ENCODE measurements at places on chromosomes 3 and 15. TPM values are rescaled to one million over a fixed set of nuclear protein-coding genes. Genes with fewer than 3 reads are reported as not detected.

Gene IL5RA
- not detected for total RNA-seq

Gene SHC4
- 3.7 TPM for total RNA-seq

GRCh38 chr3:43907508-43907858 lies 216.7 kb downstream of the ABHD5 start:
- no peak overlapping the region for H3K27ac ChIP-seq
- no peak overlapping the region for H3K4me3 ChIP-seq
- H3K27me3 ChIP-seq: peaks cover 12% of the 10 kb centered on the region
- DNase-seq: no peak
- no peaks in the 10 kb centered on the region for H3K4me1 ChIP-seq

DNA sequence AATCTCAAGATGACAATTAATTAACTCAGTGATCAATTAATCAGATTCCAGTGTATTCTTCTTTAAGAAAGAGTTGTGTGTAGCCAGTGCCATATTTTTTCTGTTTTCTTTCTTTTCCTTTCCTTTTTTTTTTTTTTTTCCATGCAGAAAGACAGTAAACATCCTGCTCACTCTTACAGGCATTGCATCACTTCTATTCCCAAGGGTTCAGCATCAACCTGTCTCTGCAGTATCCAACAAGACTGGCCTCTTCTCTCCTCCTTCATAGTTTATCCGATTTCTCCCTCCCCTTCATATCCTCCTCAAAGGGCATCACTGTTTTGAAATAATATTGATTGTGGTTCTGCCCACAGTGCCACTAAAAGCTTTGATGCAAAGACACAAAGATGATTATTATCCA lies 17.0 kb upstream of the SLC9A9 start:
- H3K36me3 ChIP-seq: no peaks in the 10 kb centered on the region
- no peak overlapping the region for H3K4me3 ChIP-seq
- no peak for DNase-seq
- no peak overlapping the region for H3K27ac ChIP-seq

DNA sequence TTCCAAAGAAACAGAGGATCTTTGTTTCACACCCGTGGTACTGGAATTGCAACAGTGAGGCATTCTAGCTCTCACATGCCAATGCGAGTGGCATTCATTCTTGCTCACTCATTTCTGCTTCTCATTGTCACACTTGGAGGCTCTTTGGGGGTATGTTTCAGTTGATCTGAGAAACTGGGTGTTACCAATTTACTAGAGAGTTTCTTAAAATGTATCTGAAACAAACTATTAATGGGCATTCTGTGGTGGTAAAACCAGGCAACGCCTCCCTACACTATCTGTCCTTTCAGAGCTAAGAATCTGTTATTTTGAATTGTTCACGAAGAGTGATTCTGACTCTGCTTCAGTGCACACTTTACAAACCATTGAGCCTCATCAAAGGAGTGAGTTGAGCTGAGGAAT lies 140.6 kb upstream of the BHLHE40 start:
- peaks cover 79% of the 10 kb centered on the region for H3K36me3 ChIP-seq
- H3K4me1 ChIP-seq: peaks cover 91% of the 10 kb centered on the region
- H3K4me3 ChIP-seq: no peak overlapping the region
- H3K27ac ChIP-seq: peak overlapping the region; percentile 72
- no peaks in the 10 kb centered on the region for H3K27me3 ChIP-seq
- DNase-seq: no peak

DNA sequence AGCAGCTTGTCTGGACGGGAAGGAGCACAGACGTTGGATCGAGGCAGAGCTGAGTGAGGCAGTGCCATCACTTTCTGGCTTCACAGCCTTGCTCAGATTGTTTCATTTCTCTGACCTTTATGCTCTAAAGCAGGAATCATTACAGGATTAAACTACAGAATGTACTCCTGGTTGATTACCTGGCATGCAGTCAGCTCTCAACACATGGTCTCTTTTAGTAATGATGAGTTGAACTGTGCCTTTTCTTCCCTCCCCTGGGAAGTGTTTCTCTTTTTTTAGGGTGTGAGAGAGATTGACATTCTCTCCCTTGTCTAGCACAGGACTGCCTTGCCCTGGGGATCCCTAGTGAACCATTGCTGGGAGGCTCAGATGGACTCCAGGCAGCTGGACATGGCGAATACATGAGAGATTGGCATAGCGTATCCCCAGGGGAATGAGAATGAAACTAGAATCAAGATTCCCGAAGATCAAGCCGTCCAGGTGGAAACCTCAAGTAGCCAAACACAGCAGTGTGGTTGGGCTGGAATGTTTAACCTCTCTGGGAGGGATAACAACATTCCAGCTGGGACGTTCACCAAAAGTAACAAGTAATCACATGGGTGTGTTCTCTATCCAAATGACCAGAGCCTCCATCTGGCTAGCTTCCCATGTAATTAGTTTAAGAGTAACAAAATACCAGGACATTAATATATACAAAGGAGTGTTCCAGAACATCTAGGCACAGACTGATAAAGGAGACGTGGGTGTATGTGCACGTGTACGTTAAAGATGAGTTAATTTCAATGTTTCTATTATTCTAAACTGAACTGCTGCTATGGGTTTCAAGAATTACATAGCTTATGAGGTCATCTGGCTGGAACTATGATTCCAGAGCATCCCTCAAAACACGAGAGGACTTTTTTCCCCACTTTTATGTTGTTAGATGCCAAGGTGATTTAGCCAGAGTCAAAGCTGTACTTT lies 118.6 kb upstream of the NR2E3 start:
- peaks cover 58% of the 10 kb centered on the region for H3K27me3 ChIP-seq
- DNase-seq: no peak
- H3K36me3 ChIP-seq: no peaks in the 10 kb centered on the region
- H3K27ac ChIP-seq: no peak overlapping the region
- no peak overlapping the region for H3K4me3 ChIP-seq
- no peaks in the 10 kb centered on the region for H3K4me1 ChIP-seq

GRCh38 chr3:179651687-179652446 lies 973 bp upstream of the USP13 start:
- H3K27ac ChIP-seq: peak overlapping the region; percentile 25
- peak overlapping the region; percentile 70 for H3K4me3 ChIP-seq
- peaks cover 9% of the 10 kb centered on the region for H3K27me3 ChIP-seq
- no peak for DNase-seq
- peaks cover 12% of the 10 kb centered on the region for H3K36me3 ChIP-seq

DNA sequence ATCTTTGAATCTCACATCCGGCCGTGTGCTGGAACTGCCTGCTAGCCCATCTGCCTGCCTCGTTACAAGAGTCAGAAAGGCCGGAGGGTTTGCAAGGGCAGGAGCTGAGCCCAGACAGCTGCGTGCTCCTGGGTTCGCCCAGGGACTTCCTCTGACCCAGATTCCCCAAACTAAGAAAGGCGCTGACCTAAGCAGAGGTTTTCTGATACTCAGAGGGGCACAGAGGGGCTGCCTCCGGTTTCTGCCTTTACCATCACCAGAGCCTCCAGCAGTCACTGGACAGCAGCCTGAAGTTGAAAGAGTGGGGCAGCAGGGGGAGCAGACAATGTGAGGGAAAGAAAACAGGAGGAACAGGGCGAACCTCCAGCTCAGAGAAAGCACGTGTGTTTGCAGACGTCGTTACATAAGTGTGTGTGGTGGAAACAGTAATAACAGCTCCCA lies 33.4 kb upstream of the RAD18 start:
- H3K27me3 ChIP-seq: no peaks in the 10 kb centered on the region
- H3K36me3 ChIP-seq: no peaks in the 10 kb centered on the region
- H3K27ac ChIP-seq: no peak overlapping the region
- no peak for DNase-seq

Measured in activated naive CD8-positive, alpha-beta T cell treated with anti-CD3 and anti-CD28 coated beads for 36 hours (primary cell).